Ecto neural progenitor cell (in vitro differentiated cells): ENCODE measurements at places on chromosomes 1 and 21.

DNA sequence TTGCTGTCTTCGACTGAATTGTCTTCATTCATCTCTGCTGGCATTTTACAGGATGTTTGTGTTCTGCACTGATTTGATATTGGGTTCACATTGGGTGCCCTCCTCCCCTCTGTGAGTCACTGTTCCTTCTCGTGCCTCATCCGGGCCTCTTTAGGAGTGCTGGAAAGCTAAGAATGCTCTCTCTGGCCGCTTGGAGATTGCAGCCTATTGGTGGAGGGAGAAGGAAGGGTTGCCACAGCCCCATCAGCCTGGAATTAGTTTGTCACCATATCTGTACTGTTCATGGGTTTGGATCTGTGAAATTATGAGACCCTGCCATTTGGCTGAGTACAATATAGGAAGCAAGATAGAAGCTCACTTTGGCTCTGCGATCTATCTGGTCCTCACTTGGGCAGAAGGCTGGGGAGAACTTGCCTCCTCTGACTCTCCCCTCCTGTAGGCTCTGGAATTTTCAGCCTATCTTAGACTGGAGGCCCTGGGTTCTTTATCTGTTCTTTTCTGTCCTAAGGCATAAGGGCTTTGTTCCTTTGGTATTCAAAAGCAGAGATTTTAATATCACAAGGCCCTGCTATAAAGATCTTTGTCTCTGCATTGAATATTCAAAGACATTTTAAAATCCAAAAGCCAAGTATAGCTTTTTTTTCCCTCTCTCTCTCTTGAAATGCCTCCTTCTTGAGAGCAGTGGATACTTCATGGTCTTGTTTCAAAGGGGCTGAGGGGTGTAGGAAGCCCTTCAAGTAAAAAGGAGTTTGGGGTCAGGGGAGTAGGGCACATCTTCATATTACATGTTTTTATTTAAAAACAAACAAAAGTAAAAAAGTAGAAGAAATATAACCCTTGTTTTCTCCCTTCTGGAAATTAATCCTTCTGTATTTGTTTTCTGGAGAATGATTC, 347.9 kb downstream of the ZP4 start:
- DNase-seq, result no peak

DNA sequence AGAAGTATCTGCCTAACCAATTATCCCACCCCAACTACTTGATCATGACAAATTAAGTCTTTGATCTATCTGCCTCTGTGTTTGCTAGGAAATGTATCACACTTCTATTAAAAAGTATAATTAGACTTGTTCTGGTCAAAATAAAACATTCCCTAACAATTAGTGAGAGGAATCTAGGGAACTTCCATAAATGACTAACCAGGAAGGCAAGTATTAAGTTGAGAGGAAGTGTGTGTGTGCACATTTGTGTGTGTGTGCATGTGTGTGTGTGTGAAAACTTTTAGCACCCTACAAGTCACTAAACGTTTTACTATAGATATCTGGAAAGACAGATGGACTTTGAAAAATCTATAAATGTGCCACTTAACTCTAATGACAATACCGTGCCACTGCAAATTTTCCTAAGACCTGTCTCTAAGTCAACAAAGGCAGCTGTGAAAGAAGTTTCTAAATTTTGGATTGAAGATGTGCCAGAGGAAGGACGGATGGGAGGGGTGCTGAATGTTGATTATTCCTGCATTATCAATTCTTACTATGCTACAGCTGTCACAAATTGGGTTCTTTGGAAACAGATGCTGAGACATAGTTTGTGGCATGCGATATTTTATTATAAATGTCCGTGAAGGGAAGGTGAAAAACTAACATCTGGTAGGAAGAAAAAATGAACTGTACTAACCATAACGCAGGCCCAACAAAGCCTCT, 567.1 kb downstream of the PTPRC start:
- no peak for DNase-seq

DNA sequence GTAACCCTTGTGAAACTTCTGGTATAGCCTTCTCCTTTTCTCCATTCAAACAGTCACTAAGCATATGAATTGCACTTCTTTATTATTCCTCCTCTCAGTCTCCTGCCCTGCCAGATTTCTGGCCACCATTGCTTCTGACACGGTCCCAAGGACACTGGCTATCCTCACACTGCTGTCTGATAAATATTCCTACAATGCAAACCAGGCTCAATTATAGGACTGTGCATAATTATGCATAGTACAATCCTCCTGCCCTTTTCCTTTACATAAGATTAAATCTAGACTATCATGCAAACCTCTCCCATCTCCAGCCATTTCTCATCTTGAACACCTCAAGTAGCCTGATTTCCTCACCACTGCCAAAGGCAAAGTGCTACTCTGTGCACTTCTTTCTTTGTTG, 704.3 kb upstream of the ADAMTS5 start:
- no peak for DNase-seq

- DNase-seq, result no peak
These were observed 42.7 kb upstream of the SLC16A1 start for GRCh38 chr1:112998592-112999235.

GRCh38 chr1:226884116-226884625, 13.8 kb downstream of the PSEN2 start:
- DNase-seq, result no peak

- DNase-seq, result peak; percentile 99
These were observed 29.8 kb downstream of the TEX35 start for GRCh38 chr1:178542554-178543289.

DNA sequence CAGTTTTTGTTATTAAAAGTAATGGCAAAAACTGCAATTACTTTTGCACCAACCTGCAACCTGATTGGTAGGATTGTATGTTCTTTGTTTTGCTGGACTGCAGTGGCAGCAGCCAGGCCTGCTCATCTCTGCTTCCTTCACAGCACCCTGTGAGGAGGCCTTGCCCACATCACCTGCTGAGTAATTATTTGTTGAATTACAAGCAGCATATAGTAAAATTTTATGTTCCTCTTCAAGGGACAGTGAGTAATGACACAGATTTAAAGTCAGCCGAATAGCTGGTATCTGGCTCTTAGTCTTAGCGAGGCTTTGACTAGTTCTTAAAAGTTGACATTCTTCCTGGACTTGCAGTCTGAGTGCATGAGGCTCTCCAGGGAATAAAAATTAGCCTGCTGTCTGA, 435.1 kb downstream of the PRDM2 start:
- no peak for DNase-seq

DNA sequence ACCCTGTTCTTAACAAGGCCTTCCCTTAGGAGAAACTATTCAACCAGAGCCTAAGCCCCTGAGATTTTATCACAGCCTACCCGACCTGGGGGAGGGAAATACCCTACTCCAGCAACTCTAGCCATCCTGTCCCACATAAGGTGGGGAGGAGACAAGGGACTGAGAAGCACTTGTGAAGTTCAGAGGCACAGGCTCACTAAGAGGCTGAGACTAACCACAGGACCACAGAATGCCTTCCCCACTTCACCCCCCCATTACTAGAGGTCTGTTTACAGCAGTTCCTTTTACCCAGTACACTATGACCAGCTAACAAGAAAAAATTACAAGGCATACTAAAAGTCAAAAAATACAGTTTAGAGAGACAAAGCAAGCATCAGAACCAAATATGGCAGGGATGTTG, 86.8 kb downstream of the TEX35 start:
- DNase-seq, result no peak

DNA sequence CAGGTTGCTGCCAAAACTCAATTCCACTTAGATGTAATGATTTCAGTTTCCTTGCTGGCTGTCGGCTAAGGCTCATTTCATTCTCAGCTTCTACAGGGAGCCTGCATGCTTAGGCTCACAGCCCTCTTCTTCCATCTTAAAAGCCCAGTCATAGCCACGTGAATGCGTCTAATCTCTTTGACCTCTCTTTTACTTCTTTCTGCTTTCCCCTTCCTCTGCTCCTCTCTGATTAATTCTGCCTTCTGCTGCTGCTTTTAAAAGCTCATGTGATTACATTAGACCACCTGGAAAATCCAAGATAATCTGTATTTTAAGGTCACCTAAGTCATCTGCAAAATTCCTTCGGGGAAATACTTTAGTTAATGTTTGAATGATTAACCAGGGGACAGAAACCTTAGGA, 812.8 kb upstream of the BRINP3 start:
- no peak for DNase-seq

- no peak for DNase-seq
These were observed 33.3 kb downstream of the BMP8A start for GRCh38 chr1:39524591-39525365.

DNA sequence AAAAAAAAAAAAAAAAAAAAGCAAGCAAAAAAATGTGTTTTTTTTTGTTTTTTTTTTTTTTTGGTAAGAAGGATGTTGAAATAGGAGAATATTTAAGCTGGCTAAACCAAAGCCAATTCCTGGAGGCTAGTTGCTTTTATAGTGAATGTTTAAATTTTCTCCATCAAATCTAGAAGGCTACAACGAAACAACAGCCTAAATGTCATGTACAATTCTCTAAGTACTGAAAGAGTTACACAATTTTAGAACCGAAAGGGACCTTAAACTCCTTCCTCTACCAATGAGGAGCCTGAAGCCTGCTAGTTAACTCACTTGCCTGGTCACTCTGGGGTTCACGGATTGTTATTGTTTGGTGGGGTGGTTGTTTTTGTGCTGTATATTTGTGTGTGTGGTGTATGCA, 3.5 kb downstream of the WLS start:
- DNase-seq, result no peak

DNA sequence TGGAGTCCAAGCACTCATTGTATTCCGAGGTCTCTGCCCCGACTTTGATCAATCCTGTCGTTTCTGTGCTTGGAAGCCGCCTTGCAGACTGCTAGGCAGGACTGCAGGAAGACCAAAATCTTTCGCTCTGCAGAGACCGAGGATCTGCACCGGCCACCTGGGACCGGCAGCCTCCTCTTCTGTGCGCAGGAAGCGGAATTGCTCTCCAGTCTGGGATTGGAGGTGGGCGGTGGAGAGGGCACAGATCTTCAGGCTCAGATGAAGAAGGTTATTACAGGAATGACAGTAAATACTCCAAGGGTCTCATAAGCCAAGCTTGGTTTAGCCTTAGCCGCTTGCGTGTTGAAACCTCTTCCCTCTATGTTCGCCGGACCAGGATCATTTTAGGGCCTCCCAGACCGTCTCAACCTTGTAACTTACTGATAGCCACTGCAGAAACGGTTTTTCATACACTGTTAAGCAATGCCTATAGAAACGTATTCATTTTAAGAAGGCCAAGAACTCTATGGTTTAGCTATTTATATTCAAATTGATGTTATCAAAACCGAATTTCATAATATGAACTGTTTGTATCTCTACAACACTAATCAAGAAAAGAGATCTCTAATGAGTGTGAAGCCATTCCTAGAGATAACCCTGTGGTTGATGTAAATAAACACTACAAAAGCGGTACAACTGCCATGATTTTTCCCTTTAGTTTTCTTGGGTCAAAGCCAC, 1.1 kb downstream of the MIA3 start:
- peak; percentile 58 for DNase-seq

GRCh38 chr21:33394260-33394659, 9.0 kb upstream of the IFNGR2 start:
- DNase-seq, result no peak

- no peak for DNase-seq
These were observed 172.8 kb upstream of the CACNA1E start for GRCh38 chr1:181310560-181310959.

- DNase-seq, result no peak
These were observed 78.5 kb downstream of the NUP210L start for GRCh38 chr1:154076413-154076812.

- DNase-seq, result peak; percentile 89
These were observed 59.3 kb downstream of the H3-3A start for GRCh38 chr1:226121587-226122400.

GRCh38 chr1:222904451-222904850, 89.6 kb downstream of the DISP1 start:
- no peak for DNase-seq

GRCh38 chr1:9320520-9321479, 28.1 kb downstream of the SPSB1 start:
- DNase-seq, result no peak

- peak; percentile 23 for DNase-seq
These were observed 7.4 kb downstream of the GJA4 start for GRCh38 chr1:34800214-34800613.

DNA sequence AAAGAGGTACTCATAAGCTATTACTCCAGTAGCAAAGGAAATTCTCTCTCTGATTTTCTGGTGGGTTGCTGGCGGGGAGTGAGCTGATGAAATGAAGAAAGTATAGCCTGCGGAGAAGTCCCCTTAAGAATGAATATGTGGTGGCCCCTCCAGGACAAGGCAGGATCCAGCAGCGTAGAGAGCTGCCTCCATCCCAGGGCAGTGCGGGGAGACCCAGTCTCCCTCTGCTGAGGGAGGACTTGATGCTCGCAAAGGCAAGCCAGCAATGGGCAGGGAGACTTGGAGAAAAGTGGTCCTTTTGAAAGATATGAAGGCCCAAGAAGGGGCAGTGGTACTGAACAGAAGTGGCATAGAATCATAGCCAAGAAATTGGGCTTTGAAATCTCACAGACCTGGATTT, 106.0 kb upstream of the SLC44A3 start:
- DNase-seq, result no peak

GRCh38 chr1:180230791-180231505, 884 bp downstream of the LHX4 start:
- peak; percentile 77 for DNase-seq
